Activated CD4-positive, alpha-beta T cell treated with anti-CD3 and anti-CD28 coated beads, Interleukin-2, amount 50 U/mL, for 4 hours (primary cell): ENCODE measurements at places on chromosomes 6 and 20.

- no peak for DNase-seq
Measured at GRCh38 chr6:151807513-151808370, at the start of gene ESR1. TSS of gene ESR1 (plus strand) at chr6:151807682. CDS start at chr6:151807913, 231 bp downstream.

- DNase-seq = no peak
Measured at GRCh38 chr6:101403216-101403945, 9.9 kb downstream of the GRIK2 start.

DNA sequence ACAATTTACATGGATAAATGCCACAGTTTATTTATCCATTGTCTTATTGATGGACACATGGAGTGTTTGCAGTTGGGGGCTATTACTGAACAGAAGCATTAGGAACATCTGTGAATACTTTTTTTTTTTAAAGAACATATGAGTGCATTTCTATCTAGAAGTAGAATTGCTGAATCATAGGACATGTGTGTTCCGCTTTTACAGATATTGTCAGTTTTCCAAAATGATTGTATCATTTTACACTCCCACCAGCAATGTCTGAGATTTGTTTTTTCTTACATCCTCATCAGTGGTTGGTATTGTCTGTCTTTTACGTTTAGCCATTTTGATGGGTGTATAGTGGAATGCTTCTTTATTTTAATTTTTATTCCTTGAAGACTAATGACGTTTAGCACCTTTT is 42.0 kb upstream of the ASIP start:
- DNase-seq = no peak

DNA sequence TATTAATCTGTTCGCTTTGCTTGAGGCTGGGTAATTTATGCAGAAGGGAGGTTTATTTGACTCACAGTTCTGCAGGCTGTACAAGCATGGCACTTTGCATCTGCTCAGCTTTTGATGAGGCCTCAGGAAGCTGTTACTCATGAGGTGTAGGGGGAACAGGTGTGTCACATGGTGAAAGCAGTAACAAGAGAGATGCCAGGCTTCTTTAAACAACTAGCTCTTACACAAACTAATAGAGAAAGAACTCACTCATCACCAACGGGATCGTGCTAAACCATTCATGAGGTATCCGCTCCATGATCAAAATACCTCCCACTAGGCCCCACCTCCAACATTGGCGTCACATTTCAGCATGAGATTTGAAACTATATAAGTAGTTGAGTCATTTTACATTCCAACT is 34.4 kb upstream of the GCLC start:
- no peak for DNase-seq

DNA sequence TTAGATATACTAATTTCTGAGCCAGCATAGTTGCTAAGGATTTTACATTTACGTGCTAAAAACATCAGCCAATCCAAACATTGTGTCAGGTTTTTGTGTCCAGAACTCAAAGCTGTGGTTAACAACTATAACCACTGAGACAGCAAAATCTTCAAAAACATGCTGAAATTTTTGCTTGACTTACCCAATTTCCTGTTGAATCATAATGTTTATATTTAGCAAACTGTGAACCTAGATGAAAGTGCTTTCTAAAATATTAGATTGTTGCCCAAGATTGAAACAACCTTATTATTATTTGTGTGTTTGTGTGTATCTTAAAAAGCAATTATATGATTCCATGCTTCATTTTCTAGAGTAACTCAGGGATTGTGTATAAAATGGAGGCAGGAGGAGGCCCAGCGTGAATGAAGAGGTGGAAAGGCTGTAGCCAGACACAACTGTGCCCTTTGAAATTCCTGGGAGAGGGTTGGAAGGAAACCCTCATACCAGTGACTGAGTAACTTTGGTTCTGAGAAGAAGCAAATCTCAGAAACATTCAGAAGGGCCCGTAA is 48.0 kb downstream of the ARMC2 start:
- no peak for DNase-seq

GRCh38 chr6:111219785-111220184 is 132.5 kb downstream of the SLC16A10 start:
- DNase-seq = no peak
